Stimulated activated CD4-positive, alpha-beta T cell treated with anti-CD3 and anti-CD28 coated beads, Interleukin-1b, Interleukin-23, amount 100 ng/mL, for 48 hours (primary cell): ENCODE measurements at places on chromosomes 7 and 10.

DNA sequence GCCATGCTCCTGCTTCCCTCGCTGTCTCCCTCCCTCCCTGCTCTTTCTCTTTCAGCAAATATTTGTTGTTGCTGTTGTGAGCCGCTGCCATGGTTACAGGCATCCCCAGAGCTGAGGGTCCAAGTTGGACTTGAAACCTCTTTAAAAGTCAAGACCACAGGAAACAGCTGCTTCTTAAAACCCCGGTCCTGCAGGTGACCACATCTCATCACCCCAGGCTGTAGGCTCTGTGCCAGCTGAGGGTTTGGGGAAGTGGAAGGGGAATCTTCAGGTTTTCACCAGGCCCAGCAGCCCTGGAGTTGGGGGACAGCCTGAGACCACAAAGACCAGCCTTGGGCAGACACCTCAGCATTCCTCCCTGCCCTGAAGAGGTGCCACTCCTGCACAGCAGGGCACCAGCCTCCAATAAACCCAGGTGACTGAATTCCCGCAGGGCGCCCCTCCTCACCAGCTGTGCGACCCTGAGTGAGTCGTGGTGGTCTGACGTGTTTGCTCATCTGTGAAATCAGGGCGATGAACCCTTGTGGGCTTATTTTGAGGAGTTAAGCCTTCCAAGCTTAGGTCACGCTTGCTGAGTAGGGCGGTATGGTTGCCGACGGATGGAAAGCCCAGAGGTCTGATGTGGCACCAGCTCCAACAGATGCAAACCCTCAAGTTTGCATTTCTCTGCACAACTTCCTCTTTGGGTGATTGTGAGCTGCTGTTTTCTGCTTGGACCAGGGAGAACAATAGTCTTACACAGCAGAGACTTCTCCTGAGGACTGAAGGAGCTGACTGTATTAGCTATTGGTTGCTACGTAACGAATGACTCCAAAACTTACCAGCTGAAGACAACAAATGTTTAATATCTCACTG lies 24.8 kb downstream of the NPTX2 start:
- no peak for DNase-seq

GRCh38 chr7:29564496-29565223 lies 1.0 kb downstream of the PRR15 start:
- no peak for DNase-seq

GRCh38 chr7:122951006-122951405 lies 44.5 kb downstream of the TAS2R16 start:
- DNase-seq, result no peak

DNA sequence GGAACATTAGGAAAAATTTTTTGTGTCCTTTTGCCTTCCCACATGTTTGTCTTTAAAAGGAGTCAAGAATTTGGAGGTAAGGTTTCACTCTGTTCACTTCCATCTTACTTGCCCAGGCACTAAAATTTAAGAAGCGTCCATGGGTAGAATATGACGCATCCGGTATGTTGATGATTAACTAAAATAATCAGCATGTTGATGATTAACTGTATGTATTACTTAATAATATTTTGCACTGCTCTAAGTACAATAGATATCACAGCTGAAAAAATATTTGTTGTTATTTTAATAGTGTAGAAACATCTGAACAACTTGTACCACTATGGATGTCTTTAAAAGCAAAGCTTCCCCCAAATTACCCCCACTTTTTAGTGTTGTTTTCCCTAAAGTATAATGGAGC lies 11.5 kb downstream of the ANKRD22 start:
- DNase-seq, result no peak

DNA sequence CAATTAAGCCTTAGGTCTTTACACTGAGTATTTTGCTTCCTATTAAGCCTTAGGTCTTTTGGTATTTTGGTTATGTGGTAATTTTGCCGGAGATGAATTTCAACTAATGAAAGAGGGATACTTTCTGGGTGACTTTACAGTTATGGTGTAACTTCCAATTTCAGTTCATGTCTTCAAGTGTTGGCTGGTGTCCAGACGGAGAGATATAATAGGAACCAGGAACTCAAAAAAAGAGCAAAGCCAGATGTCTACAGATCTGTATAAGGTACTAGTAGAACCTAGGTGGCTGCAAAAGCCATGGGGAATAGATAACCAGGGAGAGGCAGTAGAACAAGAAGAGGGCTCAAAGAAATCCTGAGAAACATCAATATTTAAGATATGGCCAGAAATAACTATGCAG lies 12.3 kb downstream of the ERCC6 start:
- DNase-seq, result no peak

- no peak for DNase-seq
Observed at GRCh38 chr10:31142026-31142425, 110.4 kb upstream of the ZNF438 start.

DNA sequence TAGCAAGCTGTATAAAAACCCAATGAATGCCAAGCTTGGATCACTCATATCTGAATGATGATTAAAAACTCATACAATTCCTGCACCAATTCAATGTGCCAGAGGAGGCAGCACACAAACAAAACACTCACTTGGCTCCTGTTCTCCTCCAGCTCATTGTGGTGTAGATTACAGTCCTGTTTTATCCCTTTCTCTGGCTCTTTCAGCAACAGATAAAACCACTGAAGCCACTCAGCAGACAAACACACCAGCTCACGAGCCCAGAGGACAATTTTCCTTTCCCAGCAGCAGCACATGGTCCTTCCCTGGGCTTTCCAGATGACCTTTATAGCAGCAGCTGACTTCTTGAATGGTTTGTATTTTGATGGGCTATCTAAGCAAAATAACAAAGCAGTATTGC lies 107.3 kb upstream of the STARD3NL start:
- no peak for DNase-seq
